ENCODE measurements at places on chromosomes 6 and 20. TPM values are rescaled to one million over a fixed set of nuclear protein-coding genes. Genes with fewer than 3 reads are reported as not detected.

DNA sequence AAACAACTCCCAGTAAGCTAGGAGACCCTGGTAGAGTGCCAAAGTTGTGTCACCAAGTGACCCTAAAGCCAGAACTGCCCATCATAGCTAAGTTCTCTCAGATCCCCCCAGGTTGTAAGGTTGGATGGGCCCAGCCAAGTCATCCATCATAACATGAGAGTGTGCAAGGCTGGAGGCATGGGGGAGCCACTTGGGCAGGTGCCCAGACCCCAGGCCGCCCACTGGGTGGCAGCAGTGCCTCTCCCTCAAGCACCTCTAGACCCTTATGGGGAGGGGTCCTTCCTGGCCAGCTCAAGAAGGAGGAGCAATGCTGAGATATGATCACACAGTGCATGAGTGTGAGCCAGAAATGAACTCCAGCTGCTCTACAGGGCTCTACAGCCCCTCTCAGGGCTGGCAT lies 154.5 kb downstream of the MYLK4 start:
- DNase-seq: no peak

The ID4 gene
- 6.8 TPM for total RNA-seq

DNA sequence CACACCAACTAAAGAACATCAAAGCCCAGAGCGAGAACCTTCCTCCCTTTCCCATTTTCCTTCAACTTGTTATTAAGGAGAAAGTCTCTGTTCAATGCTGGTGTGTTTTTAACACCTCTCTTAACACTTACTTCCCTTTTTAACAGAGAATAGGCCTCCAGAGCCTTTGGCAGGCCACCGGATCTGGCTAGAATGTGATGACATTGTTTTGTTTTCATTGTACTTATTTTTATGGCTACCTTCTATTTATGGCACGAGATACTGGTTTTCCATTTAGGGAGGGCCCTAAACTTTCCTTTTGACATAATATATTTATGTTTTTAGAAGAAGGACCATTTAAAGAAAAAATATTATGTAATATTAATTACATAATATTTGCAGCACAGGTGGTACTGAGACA lies 21.6 kb downstream of the TCF15 start:
- DNase-seq: no peak

DNA sequence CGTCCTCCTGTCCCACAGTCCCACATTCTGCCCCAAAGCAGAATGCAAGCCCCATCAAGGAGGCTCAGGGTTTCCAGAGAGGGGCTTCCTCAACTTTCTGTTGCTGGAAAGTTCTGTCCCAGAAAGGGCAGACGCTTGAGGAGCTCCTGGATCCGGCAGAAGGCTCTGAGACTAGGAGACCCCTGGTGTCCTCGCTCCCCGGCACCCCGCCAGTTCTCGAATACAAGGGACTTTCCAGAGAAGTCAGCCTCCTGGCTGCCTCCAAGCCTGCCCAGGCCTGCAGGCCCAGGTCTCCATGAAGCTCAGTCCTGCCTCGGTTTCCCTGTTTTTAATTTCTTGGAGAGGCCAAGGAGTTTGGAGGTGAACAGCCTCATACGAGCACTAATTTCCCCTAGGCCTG lies 150.4 kb downstream of the CEBPB start:
- no peak for DNase-seq

GRCh38 chr20:8860011-8860495 lies 208.8 kb upstream of the PLCB4 start:
- no peak for DNase-seq

DNA sequence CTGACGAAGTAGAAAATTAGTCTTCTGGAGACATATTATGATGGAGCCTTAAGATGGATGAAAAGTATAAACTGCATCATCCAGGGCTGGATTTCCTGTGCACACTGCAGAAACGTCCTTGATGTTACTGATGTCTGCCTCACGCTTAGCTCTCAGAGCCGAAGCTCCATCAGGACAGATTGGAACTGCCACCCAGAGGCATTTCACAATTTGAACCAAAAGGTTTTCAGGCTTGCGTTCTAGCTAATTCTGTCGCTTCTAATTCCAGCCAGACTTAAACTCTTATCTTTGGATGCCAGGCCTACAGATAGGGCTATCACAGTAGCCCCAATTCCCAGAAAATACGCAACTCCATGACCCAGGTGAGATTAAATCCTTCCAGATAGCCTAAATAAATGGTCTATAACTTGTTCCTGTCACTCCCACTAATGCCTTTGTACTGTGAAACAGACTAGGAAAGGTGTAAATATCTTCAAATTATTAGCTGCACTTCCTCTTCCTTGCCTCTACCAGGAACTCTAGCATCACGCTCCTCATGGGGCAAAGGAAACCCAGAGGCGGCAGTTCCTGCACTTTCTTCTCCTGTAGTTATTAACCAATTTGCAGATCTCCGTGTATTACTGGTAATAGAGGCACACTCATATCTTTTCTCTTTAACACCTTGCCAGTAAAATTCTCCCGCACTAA lies 634.6 kb downstream of the PRKN start:
- DNase-seq: no peak

The LCA5 gene
- 2.6 TPM for total RNA-seq

DNA sequence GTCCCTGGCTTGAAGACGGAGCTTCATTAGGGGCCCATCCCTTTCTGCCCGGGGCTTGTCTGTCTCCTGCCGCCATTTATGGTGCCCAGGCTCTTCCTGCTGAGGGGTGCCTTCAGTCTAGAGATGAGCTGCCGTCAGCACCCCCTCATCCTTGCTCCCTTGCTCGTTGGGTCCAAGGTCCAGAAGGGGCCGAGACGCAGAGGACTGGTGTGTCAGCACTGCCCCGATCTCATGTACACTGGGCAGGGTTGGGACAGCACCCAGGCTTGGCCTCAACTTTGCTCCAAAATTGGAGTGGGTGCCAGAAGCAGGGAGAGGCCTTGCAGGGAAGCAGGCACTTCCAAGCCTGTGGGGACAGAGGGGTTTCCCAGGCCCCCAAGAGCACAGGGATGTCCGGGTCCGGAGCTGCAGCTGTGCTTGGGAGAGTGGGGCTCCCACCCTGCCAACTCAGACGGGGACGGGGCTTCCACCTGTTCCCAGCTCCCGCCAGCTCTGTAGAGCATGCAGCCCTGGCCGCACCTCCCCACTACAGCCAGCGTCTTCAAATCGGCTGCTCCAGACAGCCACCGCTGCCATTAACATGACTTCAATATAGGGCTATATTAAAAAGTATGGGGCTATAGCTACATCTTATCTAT lies 488.8 kb downstream of the TENT5A start:
- DNase-seq: peak; percentile 70

DNA sequence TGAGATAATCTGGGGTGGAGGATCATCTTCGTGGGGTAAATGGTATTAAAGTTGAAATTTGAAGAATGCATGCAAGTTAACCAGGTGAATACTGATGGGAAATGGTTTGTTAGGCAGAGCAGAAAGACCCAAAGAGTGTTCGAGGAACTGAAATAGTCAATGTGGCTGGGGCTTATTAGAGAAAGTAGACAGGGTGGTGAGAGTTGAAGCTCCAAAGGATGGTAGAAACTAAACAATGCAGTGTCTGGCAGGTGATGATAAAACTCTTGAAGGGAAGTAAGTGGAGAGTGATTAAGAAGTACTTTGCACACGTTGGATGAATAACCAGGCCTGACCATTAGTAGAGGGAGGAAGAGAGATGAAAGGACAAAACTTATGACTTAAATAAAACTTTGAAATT lies 39.8 kb upstream of the CENPW start:
- DNase-seq: no peak

DNA sequence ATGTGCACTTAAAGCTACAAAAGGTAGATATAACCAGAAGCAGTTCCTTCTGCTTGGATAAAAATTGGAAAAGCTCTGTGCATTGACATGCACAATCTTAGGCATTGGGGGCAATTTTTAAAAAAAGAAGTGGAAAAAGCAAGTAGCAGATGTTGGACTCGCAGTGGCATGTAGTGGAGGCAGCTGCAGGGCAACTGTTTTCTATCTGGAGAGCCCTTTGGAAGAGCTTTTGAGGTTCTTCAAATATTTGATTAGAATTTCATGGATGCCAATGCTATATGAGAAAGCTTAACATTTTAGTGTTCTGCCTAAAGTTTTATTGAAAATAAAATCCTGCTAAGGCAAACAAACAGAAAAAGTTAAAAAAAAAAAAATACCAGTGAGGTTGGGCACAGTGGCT lies 388.3 kb upstream of the RNF217 start:
- no peak for DNase-seq

The HLA-DPA1 gene
- total RNA-seq: 35.8 TPM

GRCh38 chr20:40966516-40967185 lies 62.0 kb upstream of the TOP1 start:
- no peak for DNase-seq

DNA sequence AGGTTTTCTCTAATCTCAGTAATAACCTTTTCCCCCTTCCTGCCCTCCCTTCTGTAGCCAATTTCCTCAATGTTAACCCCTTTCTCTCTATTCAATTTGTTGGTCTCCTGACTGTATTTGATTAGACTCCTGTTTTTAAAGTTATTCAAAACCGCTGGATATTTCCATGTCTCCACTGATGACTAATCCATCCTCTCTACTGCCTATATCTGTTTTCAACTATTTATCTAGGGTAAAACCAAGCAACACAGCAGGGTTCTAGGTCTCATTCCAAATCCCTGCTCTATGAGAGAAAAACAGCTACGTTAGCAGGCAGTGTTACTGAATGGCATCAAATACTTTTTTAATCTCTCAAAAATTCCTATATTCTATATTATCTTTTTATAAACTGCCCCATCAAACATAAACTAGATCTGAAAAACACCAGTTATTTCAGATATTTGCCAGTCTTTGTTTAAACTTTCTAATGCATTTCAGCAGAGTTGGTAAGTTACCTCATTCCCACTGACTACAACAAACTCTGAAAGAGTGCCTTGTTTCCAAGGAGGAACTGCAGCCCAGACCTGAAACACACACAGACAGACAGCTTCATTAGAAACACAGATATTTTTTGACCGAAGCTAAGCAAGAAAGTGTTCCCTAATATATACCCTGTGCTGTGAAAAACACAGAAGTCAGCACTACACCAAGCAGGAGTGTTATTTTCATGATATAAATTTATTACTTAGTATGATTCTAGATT lies 8.2 kb downstream of the RTN4IP1 start:
- DNase-seq: no peak

- no peak for DNase-seq
Measured at GRCh38 chr6:144896289-144896688, 611.2 kb downstream of the UTRN start.

DNA sequence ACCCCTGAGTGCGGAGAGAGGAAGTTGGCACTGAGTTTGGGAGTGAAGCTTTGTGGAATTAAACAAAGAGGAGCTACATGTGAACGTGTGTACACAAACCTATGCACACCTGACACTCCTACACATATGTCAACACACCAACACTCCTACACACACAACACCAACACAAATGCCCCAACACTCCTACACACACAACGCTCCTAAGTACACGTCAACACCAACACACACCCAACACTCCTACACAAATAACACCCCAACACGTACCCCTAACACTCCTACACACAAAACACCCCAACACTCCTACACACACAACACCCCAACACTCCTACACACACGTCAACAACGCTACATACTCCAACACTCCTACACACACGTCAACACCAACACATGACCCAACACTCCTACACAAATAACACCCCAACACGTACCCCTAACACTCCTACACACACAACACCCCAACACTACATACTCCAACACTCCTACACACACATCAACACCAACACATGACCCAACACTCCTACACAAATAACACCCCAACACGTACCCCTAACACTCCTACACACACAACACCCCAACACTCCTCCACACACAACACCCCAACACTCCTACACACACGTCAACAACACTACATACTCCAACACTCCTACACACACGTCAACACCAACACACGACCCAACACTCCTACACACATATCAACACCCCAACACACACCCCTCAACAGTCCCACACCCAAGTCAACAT lies 40.1 kb upstream of the ZBP1 start:
- no peak for DNase-seq

GRCh38 chr6:52286798-52287432 lies 2.4 kb upstream of the MCM3 start:
- DNase-seq: no peak

The GGTLC1 gene
- not detected for total RNA-seq

GRCh38 chr6:42963855-42964605 lies 3.5 kb downstream of the GNMT start:
- DNase-seq: no peak

DNA sequence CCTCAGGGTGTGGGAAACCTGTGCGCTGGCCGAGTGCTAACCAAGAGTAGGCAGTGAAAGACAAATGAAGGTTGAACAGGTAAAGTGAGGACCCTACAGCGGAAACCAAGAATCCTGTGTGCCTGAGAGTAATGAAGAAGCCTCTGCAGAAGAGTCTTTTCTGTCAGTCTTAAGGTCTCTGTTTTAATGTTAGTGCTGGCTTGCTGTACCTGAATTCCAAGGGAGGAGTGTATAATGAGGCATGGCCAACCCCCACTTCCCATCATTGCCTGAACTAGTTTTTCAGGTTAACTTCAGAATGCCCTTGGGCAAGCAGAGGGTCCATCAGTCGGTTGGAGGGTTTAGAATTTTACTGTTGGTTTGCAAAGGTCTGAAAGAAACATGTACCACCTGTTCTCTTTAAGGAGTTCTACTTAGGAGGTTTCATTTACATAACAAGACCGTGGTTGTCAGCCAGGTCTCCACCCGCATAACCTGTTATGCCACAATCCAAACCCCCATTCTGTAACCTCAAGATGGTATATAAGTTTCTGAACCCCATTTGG lies 589 bp upstream of the PDCD2 start:
- DNase-seq: no peak

DNA sequence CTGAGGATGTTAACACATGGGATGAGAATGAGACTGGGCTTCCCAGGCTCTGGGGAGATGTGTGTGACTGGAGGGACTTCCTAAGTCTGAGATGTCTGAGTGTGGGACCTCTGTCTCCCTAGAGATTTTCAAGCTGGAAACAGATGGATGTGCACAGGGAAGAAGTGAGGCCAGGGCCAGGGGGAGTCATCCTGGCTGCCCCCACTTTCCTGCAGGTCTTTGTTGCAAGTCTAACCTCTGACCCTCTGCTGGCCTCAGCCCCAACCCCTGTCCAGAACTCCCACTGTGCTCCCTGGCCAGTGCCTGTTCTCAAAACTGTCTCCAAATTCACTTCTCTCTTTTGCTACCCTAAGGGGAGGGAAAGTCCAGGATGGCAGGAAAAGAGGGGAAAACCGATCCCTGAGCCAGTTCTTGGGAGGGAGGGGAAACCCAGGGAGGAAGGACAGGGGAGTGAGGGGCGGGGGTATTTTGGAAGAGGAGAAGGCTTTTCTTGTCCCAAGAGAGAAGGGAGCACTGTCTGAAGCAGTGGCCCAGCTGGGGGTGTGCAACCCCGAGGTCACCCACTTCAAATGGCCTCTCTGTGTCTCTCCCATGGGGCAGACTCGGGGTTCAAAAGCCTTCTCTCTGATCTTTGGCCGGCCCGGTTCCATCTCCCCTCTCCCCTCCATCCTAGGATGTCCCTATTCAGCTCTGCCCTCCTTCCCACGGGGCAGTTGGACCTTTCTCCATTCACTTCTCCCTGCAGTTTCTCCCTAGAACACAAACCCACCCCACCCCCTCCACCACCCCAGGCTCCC lies 3.1 kb downstream of the PPP1R18 start:
- DNase-seq: no peak
